NCI-H1694 (cell line): ENCODE measurements at places on chromosomes 1 and 21.

- no peak for DNase-seq
Measured at GRCh38 chr1:235873045-235873444, 6.3 kb upstream of the LYST start.

DNA sequence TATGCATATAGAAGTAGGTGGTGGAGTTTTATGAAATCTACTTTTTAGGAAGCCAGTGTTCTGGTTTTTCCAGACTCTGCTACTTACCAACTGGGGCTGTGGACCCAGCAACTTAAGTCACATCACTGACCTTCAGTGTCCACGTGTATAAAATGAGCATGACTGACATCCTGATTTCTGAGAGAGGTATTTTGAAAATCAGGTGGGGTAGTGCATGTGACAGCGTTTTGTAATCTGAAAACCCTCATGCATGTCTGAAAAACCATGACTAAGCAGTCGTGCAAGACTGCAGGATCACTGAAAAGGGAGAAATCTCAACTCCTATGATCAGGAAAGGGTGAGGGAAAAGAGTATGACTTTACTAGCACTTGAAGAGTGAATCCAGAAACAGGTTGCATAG, 26.1 kb downstream of the CR1L start:
- DNase-seq: no peak

GRCh38 chr1:103509250-103509649, 16.2 kb upstream of the RNPC3 start:
- DNase-seq: no peak

GRCh38 chr1:15707239-15707925, 23.3 kb downstream of the PLEKHM2 start:
- no peak for DNase-seq

GRCh38 chr1:72322910-72323309, 40.6 kb upstream of the NEGR1 start:
- no peak for DNase-seq

GRCh38 chr1:115469703-115470476, 131.8 kb upstream of the NGF start:
- DNase-seq: no peak

GRCh38 chr1:203038217-203038741, 12.0 kb downstream of the PPFIA4 start:
- DNase-seq: peak; percentile 66
